RWPE2 (cell line): ENCODE measurements at places on chromosomes 7 and 10.

DNA sequence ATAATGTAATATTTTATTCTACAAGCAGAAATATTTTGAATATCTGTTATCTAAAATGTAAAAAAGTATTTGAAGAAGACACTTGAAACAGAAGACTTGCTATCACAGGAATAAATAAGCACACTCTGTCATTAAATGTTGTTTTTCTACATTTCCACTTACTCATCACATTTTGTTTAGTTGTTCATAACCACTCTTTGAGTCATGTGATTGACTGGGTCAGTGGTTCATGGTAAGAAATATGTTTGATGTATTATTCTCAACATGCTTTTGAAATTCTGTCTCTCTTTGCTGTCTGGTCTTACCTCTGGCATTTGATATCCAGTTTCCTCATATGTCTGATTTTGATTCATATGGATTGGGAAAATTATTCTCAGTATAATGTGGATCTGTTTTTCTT, 171.8 kb downstream of the SUGCT start:
- no peaks in the 10 kb centered on the region for H3K36me3 ChIP-seq
- H3K4me1 ChIP-seq: peaks cover 5% of the 10 kb centered on the region
- H3K27me3 ChIP-seq: no peaks in the 10 kb centered on the region
- DNase-seq: no peak
- H3K27ac ChIP-seq: no peak overlapping the region

DNA sequence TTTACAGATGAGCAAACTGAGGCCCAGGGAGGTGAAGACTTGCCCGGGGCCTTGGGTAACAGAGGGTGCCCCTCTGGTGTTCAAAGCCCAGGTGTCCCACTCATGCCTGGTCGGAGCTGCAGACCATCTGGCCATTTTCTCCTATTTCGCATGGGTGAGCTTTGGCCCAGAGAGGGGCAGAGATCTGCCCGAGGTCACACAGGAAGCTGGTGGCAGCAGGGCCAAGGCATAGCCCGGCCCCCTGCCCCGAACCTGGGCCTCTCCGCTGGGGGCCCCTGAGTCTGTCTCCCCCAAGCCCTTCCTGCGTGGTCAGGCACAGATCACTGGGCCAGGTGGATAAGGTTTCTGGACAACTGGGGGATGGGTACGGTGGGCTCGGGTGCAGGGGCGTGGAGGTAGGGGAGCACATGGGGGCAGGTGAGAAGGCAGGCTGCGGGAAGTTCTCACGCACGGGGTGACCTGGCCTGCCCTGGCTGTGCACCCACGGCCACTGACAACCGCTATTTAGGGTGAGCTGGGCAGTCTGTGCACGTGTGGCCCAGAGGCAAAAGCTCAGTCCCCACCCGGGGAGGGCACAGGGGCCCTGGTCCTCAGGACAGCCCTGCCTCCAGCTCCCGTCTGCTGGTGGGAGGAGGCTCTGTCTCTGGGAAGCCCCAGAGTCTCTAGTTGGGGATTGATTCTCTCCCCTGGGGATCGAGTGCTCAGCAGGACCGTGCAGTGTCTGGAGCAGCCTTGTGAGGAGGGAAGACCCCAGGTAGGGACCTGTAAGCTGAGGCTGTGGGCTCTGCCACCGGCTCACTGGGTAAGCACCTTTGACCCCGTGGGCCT, 68.6 kb downstream of the UNCX start:
- H3K27me3 ChIP-seq: peaks cover 39% of the 10 kb centered on the region
- H3K4me3 ChIP-seq: no peak overlapping the region
- H3K27ac ChIP-seq: no peak overlapping the region
- no peak for DNase-seq
- no peaks in the 10 kb centered on the region for H3K36me3 ChIP-seq

GRCh38 chr10:62763155-62763554, 41.4 kb upstream of the ADO start:
- H3K4me1 ChIP-seq: no peaks in the 10 kb centered on the region
- no peak overlapping the region for H3K27ac ChIP-seq
- H3K36me3 ChIP-seq: no peaks in the 10 kb centered on the region
- no peak overlapping the region for H3K4me3 ChIP-seq

- peaks cover 49% of the 10 kb centered on the region for H3K36me3 ChIP-seq
- no peak overlapping the region for H3K27ac ChIP-seq
- no peak for DNase-seq
- no peaks in the 10 kb centered on the region for H3K27me3 ChIP-seq
- peaks cover 32% of the 10 kb centered on the region for H3K4me1 ChIP-seq
Measured at GRCh38 chr7:24739306-24739705, 18.0 kb downstream of the GSDME start.

DNA sequence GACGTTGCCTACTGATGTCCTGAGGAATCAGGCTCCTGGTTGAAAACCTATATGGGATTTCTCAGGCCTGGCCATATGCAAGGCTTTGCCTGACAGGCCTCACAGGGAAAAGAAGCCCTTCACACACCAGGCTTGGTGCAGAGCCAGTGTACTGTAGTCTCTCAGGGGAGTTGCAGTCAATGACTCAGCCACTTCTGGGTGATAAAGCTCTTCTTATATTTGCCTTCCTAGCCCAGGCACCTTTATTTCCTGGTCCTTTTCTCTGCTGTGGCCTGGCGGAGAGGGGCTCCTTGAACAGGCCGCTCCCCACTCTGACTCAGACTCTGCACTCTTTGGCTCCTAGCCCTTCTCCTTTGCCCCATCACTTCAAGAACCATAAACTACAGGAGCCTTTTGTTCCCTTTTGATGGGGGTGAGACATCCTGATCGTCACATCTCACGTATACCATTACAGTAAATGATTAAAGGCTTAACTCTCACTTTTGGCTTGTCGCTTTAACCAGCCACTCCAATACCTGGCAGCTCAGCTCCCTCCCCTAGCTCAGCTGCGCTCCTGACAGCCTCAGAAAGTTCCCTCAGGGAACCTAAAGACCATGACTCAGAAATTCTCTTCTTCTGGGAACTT, 33.5 kb downstream of the DPY19L1 start:
- no peaks in the 10 kb centered on the region for H3K36me3 ChIP-seq
- peak overlapping the region; percentile 84 for H3K27ac ChIP-seq
- no peak overlapping the region for H3K4me3 ChIP-seq
- peaks cover 19% of the 10 kb centered on the region for H3K4me1 ChIP-seq

- no peak overlapping the region for H3K4me3 ChIP-seq
- no peaks in the 10 kb centered on the region for H3K4me1 ChIP-seq
- H3K27me3 ChIP-seq: no peaks in the 10 kb centered on the region
- DNase-seq: no peak
- H3K27ac ChIP-seq: no peak overlapping the region
Measured at GRCh38 chr7:122752583-122752982, 49.9 kb upstream of the RNF148 start.

- H3K36me3 ChIP-seq: no peaks in the 10 kb centered on the region
- no peak for DNase-seq
- H3K4me1 ChIP-seq: peaks cover 53% of the 10 kb centered on the region
- no peaks in the 10 kb centered on the region for H3K27me3 ChIP-seq
Measured at GRCh38 chr10:3848775-3849635, 64.0 kb upstream of the KLF6 start.
